ENCODE measurements at places on chromosomes 3 and 15.

GRCh38 chr15:60939389-60939788 lies 289.7 kb downstream of the RORA start:
- DNase-seq = no peak

DNA sequence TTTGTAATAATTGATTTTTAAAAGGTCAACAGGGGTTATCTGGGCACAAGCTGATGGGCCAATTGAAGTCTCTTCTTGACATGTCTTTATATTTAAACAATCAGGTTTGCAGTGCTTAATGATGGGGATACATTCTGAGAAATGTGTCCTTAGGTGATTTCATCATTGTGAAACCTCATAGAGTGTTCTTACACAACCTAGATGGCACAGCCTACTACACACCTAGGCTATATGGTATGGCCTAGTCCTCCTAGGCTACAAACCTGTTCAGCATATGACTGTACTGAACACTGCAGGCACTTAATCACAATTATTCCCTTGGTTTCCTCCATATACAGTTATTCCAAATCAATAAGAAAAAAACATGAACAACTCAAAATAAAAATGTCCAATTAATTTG lies 75.8 kb downstream of the IQSEC1 start:
- DNase-seq = no peak

- DNase-seq = no peak
Observed at GRCh38 chr3:173886-174285, 22.7 kb upstream of the CHL1 start.

GRCh38 chr3:56369914-56370313 lies 98.4 kb downstream of the ERC2 start:
- no peak for DNase-seq

DNA sequence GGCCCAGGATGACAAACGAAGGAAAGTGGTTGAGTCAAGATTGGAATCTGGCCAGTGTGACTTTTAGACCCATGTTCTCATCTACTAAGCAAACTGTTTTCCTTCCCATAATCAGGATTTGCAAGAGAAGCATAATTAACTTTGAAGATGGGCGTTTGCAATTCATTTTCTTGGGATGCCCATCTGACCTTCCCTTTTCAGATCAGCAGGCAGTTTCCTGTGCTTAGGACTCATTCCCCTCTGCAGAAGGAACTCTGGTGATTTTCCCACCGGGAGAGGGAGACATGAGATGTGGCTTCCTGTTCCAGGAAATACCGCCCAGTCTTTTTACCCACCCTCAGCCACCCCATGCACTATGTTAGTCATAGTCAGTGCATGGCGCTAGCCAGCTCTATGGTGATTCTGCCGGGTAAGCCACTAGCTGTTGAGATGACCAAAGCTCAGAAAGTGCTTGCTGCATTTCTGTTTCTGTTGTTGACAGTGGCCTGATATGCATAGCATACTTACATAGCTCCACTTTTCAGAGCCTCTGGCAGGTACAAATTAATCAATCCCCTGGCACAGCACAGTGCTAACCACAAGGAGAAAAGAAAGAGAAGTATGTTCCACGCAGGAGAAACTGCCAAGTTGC lies 129.4 kb downstream of the VGLL4 start:
- no peak for DNase-seq
